ENCODE measurements at places on chromosomes 5 and 9. TPM values are rescaled to one million over a fixed set of nuclear protein-coding genes. Genes with fewer than 3 reads are reported as not detected.

- DNase-seq, result no peak
These were observed 691.8 kb downstream of the DNAH5 start for GRCh38 chr5:13252699-13253098.

GRCh38 chr5:155587458-155587857, 573.9 kb downstream of the KIF4B start:
- no peak for DNase-seq

GRCh38 chr5:77425998-77426659, 66.0 kb downstream of the WDR41 start:
- no peak for DNase-seq

- DNase-seq, result no peak
These were observed 73.3 kb upstream of the NREP start for GRCh38 chr5:111830333-111830732.

The C5orf52 gene
- total RNA-seq, result not detected

GRCh38 chr5:15322421-15322820, 177.6 kb upstream of the FBXL7 start:
- no peak for DNase-seq

The SPATA31A3 gene
- not detected for total RNA-seq

The FAXDC2 gene
- 18.9 TPM for total RNA-seq

The LRRC14B gene
- 46.0 TPM for total RNA-seq

DNA sequence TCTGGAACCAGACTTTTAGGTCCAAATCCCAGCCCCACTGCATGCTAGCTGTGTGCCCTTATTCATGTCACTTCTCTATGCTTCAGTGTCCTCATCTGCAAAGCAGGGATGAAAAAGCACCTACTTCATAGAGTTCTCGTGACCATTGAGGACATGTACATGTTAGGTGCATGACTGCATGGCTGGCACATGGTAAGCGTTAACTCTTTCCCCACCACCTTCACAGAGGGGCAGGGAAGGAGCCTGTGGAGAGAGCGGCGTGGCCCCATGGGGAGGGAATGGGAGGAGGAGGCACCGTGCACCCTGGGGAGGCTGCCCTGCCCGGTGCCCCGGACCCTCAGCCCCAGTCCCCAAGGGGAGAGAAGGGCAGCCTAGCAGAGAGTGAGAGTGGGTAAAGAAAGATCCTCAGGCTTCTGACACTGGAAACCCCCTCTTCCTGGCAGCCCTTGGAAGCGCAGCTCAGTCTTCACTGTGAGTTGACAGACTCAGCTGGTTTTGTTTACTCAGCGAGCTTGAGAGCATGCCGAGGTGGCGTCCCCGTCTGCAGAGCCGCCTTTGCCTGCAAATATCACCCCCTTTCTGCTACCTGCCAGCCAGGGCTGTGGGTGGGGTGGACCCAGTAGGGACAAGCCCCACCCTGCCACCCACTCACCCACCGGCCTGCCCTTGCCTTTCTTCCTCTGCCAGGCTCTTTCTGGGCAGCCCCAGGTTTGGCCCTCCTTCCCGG, 10.6 kb upstream of the ANGPTL2 start:
- peak; percentile 79 for DNase-seq

All from tongue (tissue), 3 donors.